Activated T-helper 17 cell treated with anti-CD3 and anti-CD28 coated beads, Interleukin-2, amount 50 U/mL, for 72 hours (primary cell): ENCODE measurements at places on chromosomes 16 and 17.

GRCh38 chr16:84948851-84949610 lies 62.3 kb downstream of the ZDHHC7 start:
- no peak for ATAC-seq

DNA sequence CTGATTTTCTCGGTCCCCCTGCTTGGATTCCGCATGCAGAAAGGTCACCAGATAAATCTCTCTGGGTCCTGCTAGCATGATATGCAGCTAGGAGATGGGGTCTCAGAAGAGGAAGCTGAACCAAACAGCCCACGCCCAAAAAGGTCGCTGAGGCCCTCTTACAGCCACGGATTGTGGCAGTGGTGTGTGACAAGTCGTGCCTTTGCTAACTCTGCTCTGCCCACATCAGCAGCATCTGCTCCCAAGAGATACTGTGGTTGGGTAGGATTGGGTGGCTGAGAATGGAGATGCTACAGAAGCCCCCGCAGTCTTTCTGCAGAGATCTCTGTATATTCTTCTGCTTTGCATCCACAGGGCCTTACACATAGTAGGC lies 15.2 kb upstream of the SKAP1 start:
- ATAC-seq = no peak

- no peak for ATAC-seq
Measured at GRCh38 chr17:6072611-6073010, 2.4 kb downstream of the WSCD1 start.

GRCh38 chr16:82152196-82152595 lies 17.8 kb downstream of the MPHOSPH6 start:
- no peak for ATAC-seq

- ATAC-seq = peak; percentile 19
Measured at GRCh38 chr17:13003454-13003851, 14.4 kb downstream of the ELAC2 start.

- ATAC-seq = no peak
Measured at GRCh38 chr17:62902531-62903220, 63.4 kb upstream of the TANC2 start.

GRCh38 chr16:70267516-70267915 lies 15.8 kb upstream of the EXOSC6 start:
- no peak for ATAC-seq

- ATAC-seq = no peak
Measured at GRCh38 chr17:17904166-17905035, 67.6 kb upstream of the SREBF1 start.

DNA sequence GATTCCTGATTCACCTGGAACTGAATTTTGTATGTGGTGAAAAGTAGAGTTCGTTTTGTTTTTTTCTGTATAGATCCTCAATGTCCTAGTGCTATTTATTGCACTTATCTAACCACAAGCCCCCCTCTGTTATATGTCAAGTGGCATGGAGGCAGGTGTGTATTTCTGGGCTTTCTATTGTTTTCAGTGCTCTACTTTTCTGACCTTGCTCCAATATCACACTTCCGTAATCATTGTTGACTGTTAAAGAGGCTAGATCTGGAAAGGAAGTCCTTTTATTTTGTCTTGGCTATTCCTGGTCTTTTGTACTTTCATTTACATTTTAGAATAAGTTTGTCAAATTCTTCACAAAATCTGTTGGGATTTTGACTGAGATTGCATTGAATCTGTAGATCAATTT lies 26.8 kb upstream of the FBXO47 start:
- ATAC-seq = no peak

GRCh38 chr17:47287639-47288038 lies 34.0 kb downstream of the ITGB3 start:
- ATAC-seq = no peak

- no peak for ATAC-seq
Measured at GRCh38 chr16:47774661-47775060, 313.5 kb downstream of the PHKB start.

DNA sequence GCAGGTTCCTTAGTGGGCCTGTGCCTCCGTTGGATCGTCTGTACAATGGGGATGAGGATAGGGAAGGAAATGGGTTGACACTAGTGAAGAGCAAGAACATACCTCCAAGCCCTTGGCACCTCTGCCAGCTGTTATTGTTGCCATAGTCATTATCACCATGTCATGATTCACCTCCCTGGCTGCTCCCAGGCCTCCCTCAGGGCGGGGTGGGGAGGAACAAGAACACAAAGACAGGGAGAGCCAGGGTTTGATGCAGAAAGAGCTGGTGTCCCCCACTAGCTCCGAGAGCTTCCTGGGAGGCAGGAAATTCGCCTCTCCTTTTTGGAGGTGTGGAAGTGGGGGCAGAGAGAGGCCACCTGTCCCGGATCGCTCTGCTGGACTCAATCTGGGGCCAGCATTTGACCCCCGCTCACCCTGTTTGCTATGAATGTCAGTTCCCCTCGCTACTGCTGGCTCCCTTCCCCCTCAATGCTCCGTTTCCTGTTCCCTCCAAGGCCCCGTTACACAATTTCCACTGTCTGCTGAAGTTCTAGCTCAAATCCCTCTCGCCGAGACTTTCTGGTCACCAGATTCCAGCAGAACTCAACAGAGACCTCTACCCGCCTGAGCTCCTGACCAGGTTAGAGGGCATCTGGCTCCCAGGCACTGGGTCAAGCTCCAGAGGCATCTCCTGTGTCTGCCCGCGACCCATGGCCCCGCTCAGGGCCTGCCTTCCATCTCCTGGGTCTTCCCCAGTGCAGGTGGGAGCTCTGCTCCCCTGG lies 9.1 kb downstream of the TIMP2 start:
- no peak for ATAC-seq

DNA sequence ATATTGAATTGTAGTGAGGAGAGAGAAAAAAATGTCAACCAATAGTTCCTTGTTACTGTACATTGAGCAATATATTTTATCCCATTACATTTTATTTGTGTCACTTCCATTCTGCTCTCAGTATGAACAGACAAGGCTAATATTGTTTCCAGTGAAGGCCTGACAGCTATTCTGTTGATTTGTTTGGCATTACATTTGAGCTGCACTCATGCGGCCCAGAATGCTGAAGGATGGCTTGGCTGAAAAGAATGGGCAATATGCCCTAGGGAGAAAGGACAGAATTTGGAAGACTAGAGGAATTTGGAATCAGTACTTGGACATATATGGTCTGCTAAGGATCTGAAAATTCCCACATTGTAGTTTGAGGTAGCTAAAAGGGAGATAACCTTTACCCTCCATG lies 1294.4 kb downstream of the CDH8 start:
- ATAC-seq = no peak

DNA sequence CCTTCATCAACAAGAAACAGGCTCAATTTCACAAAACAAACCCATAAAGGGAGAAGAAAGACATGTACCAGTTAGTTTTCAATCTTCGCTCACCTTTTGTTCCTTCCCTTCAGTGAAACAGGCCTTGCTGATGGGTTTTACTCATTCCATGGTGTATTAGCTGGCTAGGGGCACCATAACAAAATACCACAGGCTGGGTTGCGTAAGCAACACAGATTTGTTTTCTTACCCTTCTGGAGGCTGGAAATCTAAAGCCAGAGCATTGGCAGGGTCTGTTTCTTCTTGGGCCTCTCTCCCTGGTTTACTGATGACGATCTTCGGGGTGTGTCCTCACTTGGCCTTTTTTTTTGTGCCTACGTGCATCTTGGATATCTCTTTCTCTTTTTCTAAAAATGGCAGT lies 383.4 kb upstream of the RBFOX1 start:
- ATAC-seq = no peak

- ATAC-seq = peak; percentile 70
Measured at GRCh38 chr16:19804538-19805323, 79.9 kb downstream of the GPRC5B start.

DNA sequence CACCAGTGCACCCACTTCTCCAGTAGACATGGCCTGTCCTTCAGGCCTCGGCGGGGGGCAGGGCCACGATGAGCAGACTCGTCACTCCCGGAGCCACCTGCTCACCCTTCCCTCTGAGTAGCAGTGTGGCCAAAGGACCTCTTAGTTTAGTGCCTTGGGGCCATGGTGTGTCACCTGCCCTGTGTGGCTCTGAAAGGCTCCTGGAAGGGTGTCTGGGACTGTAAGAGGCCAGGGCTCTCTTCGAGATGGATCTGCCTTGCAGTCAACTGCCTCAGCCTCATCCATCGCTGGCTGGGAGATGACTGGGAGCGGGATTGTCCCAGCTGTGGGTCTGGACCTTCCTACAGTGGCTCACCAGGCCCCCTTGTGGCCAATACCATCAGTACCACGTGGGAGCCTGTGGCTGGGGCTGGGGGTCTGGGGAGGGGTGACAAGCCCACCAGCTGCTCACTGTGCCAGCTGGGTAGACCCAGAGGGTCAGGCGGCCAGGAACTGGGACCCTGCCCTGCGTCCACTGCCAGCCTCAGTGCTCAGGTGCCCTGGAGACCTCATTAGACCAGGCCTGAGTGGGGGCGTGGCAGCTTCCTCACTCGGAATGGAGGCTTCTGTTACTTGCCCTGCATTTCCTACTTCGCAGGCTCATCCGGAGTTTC lies 133.4 kb downstream of the OR1D5 start:
- ATAC-seq = peak; percentile 75

- no peak for ATAC-seq
Measured at GRCh38 chr16:71440669-71441347, 1.0 kb downstream of the TLE7 start.

DNA sequence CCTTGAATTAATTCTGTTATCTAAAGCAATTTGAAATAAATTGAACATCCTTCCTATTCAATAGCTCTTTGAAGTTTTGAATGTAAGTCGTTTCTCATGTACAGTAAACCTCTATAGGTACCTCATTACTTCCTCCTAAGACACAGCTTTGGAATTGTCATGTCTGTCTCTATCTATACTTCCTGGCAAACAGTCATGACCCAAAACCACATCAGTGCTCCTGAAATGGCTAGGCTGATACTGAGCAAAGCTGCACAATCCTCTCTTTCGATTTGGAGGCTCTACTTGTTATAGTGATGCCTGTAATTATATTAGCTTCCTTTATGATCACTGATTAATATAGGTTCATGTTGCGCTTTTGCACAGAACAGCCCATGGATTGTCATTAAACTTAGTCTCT lies 110.1 kb downstream of the ADAMTS18 start:
- ATAC-seq = peak; percentile 72

- no peak for ATAC-seq
Measured at GRCh38 chr17:49370971-49371834, 9.2 kb upstream of the ZNF652 start.

GRCh38 chr17:38460082-38460715 lies 31.9 kb downstream of the ARHGAP23 start:
- no peak for ATAC-seq

DNA sequence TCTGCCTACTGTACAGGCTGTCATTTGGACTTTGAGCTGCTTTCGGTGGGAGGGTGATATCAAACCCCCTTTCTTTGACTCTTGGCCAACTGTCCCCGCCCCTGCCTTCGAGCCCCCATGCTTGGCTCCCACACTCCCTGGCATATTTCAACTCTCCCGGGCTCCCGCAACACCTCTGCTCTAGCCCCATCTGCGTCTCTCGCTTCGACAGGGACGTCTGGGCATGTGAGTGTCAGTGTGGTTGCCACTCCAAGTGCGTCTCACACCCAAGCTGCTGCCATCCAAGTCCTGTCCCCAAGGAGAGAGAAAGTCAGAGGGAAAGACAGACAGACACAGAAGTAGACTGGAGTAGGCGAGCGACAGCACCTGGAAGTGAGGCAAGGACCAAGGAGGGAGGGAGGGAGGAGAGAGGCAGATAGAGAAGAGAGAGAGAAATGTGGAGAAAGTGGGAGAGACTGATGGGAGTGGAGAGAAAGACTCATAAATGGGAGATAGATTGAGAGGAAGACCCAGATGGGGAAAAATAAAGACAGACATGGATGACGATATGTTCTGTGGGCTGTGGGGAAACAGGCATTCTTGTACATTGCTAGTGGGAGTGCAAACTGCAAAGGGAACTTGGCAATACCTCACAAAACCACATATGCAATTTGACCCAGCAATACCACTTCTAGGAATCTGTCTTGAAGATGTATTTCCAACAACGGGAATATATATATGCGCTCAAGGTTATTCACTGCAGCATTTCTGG lies 11.8 kb downstream of the STARD3 start:
- ATAC-seq = no peak
